ENCODE measurements at places on chromosomes 7 and 10. TPM values are rescaled to one million over a fixed set of nuclear protein-coding genes. Genes with fewer than 3 reads are reported as not detected.

Gene ASB10
- total RNA-seq, result not detected

Gene GNG11
- total RNA-seq, result 652 TPM

Gene TLL2
- 0.17 TPM for total RNA-seq

DNA sequence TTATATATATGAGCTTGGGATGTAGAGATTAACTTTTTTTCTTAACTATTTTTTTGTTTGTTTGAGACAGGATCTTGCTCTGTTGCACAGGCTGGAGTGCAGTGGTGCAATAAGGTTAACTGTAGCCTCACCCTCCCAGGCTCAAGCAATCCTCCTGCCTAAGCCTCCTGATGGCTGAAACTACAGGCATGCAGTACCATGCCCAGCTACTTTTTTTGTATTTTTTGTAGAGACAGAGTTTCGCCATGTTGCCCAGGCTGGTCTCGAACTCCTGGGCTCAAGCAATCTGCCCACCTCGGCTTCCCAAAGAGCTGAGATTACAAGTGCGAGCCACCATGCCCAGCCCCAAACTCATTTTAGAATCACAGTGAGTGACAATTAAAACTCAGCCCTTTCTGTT lies 105.2 kb downstream of the CUBN start:
- no peak for DNase-seq

DNA sequence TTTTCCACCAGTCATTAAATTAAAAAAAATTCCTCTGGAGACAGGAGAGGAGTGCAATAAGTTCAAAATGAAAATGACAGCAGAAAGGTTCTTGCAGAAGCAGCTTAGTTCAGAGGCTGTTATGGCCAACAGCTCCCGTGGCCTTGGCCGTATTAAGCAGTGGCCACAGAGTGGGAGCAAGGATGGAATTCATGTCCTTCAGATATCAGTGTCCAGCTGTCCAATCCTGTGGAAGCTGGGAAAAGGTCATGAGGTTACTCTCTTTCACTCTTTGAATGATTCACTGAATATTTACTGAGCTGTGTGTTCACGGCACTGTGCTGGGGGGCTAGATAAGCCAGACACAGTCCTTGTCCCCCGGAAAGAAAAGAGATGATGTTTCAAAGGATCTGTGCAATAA lies 231.8 kb downstream of the BMPER start:
- DNase-seq, result no peak

DNA sequence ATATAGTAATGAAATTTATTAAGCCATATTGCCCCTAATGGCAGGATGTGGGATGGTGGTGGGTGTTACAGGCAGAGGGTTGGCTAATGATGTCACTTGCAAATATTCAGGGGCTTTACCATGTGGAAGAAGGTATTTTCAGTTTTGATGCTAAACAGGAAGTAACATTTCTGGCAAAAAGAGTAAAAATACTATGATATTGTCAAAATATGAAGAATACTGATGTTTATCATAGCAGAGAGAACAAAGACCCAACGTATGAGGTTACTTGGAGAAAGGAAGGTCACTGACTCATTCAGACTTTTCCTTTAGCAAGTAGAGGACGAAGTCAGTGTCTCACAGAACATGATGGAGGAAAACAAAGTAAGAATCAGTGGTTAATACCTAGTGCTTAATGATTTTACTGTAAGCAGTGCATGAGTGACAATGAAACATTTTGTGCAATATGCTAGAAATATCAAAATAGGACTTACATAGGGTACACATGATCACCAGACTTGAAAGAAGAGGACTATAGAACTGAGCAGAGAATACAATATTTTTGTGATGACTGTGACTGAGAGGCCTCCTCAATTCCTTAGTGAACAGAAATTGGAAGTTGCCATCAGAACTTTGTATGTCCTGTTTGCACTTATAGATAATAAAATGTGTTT lies 89.7 kb upstream of the STEAP4 start:
- DNase-seq, result peak; percentile 50

GRCh38 chr10:28661035-28661434 lies 16.3 kb upstream of the BAMBI start:
- no peak for DNase-seq

GRCh38 chr7:48255046-48255445 lies 83.8 kb downstream of the ABCA13 start:
- DNase-seq, result no peak

DNA sequence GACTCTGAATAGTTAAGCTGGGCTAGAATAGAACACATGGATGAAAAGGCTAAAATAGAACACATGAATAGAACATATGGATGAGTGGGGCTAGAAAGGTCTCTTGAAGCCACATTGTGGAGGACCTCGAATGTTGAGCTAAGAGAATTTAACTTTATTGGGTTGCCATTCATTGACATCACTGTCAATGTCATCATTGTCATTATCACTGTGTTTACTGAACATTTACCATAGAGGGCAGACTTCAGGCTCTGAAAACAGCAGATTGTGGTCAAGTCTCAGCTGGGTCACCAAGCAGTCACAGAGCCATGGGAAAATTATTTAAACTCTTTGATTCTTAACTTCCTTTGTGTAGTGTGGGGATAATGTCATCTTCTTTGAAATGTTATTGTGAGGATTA lies 80.4 kb downstream of the WDFY4 start:
- DNase-seq, result no peak

DNA sequence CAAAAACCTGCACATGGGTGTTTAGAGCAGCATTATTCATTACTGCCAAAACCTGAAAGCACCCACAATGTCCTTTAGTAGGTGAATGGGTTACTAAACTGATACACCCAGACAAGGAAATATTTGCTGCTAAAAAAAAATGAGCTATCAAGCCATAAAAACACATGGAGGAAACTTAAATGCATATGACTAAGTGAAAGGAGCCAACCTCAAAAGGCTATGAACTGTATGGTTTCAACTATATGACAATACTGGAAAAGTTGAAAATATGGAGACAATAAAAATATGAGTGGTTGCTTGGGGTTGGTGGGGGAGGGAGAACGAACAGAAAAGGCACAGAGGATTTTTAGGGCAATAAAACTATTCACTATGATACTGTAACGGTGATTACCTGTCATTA lies 291.0 kb downstream of the TNS3 start:
- no peak for DNase-seq
